ENCODE measurements at places on chromosomes 6 and 20. TPM values are rescaled to one million over a fixed set of nuclear protein-coding genes. Genes with fewer than 3 reads are reported as not detected.

OGFR gene
- 16.0 TPM for total RNA-seq

BPI gene
- not detected for total RNA-seq

NKX2-2 gene
- not detected for total RNA-seq

SLC25A27 gene
- total RNA-seq = 3.4 TPM

KHDC3L gene
- not detected for total RNA-seq

VGLL2 gene
- total RNA-seq = not detected

YIPF3 gene
- 41.8 TPM for total RNA-seq

TAAR6 gene
- total RNA-seq = not detected

ESR1 gene
- 0.80 TPM for total RNA-seq

TMEM200A gene
- 0.16 TPM for total RNA-seq

GPR31 gene
- not detected for total RNA-seq

CASS4 gene
- 0.28 TPM for total RNA-seq

THEMIS gene
- total RNA-seq = 0.16 TPM

REV3L gene
- total RNA-seq = 17.7 TPM

CPNE5 gene
- 1.00 TPM for total RNA-seq

TEAD3 gene
- 21.7 TPM for total RNA-seq

SPATS1 gene
- total RNA-seq = not detected

COL9A3 gene
- total RNA-seq = 1.5 TPM

RSPO3 gene
- total RNA-seq = 1.4 TPM

PPP1R3G gene
- total RNA-seq = 2.0 TPM

RIMS4 gene
- 0.08 TPM for total RNA-seq

TAP2 gene
- 23.1 TPM for total RNA-seq

SLC22A2 gene
- not detected for total RNA-seq

SLC26A8 gene
- total RNA-seq = 0.04 TPM

TFAP2A gene
- 59.6 TPM for total RNA-seq

DUSP22 gene
- 40.1 TPM for total RNA-seq

GTSF1L gene
- total RNA-seq = not detected

SPTLC3 gene
- total RNA-seq = 9.0 TPM

DEF6 gene
- total RNA-seq = 27.3 TPM

SRC gene
- total RNA-seq = 30.5 TPM

FNDC1 gene
- total RNA-seq = 0.12 TPM

ZFAND3 gene
- 42.6 TPM for total RNA-seq

SLC18B1 gene
- 12.8 TPM for total RNA-seq

GSTA3 gene
- not detected for total RNA-seq

LGSN gene
- total RNA-seq = not detected

OR2H1 gene
- not detected for total RNA-seq

GRIK2 gene
- total RNA-seq = 0.44 TPM

PCSK2 gene
- 0.12 TPM for total RNA-seq

DNAH8 gene
- total RNA-seq = 0.04 TPM

HLA-DQB1 gene
- total RNA-seq = 1.1 TPM

LRRC1 gene
- 21.9 TPM for total RNA-seq

HCK gene
- total RNA-seq = 2.9 TPM

CFAP61 gene
- total RNA-seq = not detected

FBXL4 gene
- 6.9 TPM for total RNA-seq

ADGRF4 gene
- 13.6 TPM for total RNA-seq

BPIFA1 gene
- not detected for total RNA-seq

STXBP5 gene
- total RNA-seq = 27.8 TPM

SLC2A10 gene
- 2.1 TPM for total RNA-seq

MCHR2 gene
- not detected for total RNA-seq

PLG gene
- 0.12 TPM for total RNA-seq

SSTR4 gene
- total RNA-seq = not detected

GPLD1 gene
- 1.4 TPM for total RNA-seq

Data from esophagus mucosa (tissue), 1 donor.